ENCODE measurements at places on chromosomes 3 and 15.

- no peak for DNase-seq
Observed at GRCh38 chr15:58543664-58544335, 112.0 kb downstream of the LIPC start.

- no peak for DNase-seq
Observed at GRCh38 chr15:66965201-66965900, 100.1 kb upstream of the SMAD3 start.

DNA sequence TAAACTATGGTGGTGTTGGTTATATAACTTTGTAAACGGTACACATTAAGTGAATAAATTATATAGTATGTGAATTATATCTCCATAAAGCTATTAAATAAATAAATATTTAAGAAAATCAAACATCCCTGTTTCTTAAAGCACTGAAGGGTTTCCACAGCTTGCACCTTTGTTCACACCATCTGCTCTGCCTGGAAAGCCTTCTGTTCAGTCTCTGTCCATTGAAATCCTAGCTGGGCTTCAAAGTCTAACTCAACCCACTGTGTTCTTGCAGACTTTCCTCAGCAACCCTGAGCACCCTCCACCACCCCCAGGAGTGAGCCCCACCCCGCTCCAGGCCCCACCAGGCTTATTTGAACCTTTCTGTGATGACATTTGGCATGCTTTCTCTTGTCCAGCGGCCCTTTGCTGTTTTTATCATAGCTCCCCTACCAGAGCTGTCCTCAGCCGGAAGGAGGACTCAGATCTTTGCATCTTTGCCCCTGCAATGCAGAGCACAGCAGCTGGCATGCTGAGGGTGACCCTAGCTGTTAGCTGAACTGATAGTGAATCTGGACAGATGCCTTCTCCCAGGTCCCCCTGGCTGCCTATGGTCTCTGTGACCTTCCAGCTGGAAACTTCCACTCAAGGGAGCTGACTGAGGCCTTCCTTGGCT is 105.2 kb downstream of the DAPK2 start:
- DNase-seq, result no peak

DNA sequence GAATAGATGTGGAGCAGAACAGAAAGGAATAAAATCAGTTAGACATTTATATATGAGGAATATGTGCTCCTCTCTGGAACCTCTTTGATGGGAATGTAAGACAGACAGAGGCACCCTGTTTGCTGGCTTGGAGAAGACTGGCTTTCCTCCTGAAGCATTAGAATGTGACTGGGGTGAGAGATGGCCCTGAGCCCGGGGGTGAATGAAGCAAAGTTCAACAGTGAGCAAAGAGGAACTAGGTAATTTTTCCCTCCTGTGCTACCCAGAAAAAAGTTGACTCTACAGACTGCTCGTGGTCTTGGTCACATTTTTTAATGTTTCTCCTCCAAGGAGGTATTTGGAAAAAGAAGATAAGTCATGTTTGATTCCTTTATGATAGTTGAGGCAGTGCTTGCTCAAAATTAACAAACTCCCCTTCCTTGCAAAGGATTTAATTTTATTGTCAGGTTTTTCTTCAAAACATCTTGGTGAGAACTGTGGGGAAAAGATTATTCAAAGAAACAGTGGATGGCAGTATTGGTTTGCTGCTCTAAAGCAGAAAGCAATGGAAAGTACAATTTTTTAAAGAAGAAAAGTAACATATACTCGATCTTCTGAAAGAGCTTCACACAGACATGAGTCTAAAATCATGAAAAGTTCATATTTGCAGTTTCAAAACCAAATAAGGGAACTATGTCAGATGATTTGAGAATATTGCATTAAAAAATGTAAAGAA is 370.4 kb upstream of the CDIN1 start:
- DNase-seq, result no peak

GRCh38 chr3:164458986-164459385 is 619.3 kb downstream of the SI start:
- no peak for DNase-seq

- DNase-seq, result no peak
Observed at GRCh38 chr3:81339040-81339845, 422.2 kb downstream of the GBE1 start.

DNA sequence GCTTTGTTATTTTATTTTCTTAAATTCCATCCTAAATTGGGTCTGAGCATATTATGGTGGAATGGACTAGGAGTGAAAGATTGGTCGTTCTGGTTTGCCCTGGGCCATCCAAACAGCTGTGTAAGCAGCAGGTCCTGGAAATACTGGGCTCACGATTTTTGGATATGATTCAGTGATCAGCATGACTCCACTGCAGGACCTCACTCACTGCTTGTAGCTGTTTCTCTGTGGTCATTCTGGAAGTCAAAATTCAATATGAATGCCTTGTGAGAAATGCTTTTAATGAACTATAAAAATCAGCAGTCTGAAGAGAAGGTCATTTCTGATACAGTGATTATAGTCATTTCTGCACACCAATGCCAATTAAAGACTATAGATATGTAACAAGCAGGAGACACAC is 185.0 kb downstream of the RBMS3 start:
- DNase-seq, result no peak

DNA sequence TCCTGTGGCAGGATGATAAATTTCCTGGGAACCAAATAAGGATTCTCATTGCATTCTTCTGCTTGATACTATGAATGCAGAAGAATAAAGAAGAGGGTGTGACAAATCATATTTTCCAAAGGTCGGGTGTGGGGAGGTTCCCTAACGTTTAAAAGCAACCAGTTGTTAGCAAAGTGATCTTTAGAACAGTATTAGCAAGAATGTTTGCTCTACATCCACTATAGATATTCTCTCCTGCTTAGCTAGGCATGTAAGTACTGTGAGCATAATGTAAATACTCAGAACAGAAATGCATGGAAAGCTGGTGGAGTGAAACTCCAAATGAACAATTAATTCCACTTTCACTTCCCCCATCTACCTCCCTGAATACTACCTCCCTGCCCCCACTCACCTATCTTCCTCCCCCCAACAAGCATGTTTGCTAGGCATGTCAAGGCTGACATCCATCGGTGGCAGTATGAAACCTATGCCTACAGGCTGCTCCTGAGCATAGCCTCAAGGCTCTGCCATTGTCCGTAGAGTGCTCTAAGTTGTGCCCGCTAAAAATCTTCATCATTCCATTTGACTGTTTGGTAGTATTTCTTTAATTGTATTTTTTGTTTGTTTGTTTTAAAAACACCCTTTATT is 329.7 kb downstream of the TIGIT start:
- no peak for DNase-seq

DNA sequence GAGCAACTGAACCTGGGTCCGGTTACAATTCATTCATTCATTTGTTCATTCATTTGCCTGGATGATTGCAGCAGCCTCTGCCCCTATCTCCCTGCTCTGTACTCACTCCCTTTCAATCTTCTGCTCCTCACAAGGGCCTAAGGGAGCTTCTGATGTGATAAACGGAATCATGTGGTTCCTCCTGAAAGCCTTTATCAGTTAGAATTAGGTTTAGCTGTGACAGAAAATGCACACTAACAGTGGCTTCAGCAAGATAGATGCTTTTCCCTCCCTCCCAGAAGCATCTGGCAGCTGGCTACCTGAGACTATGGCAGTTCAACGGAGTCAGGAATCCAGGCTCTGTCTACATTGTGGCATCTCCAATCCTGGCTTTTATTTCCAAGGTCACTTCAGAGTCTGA is 196.0 kb downstream of the ADAMTS9 start:
- DNase-seq, result no peak

GRCh38 chr3:55267206-55267930 is 219.7 kb downstream of the WNT5A start:
- no peak for DNase-seq

- no peak for DNase-seq
Observed at GRCh38 chr3:146154995-146155394, 6.0 kb downstream of the PLOD2 start.

- no peak for DNase-seq
Observed at GRCh38 chr15:57283774-57284503, 92.4 kb upstream of the CGNL1 start.

GRCh38 chr3:170585937-170586310 is at the start of gene SLC7A14:
TSS of gene SLC7A14 (minus strand) at chr3:170586075. CDS start at chr3:170526936, 59,139 bp downstream.
- DNase-seq, result no peak

DNA sequence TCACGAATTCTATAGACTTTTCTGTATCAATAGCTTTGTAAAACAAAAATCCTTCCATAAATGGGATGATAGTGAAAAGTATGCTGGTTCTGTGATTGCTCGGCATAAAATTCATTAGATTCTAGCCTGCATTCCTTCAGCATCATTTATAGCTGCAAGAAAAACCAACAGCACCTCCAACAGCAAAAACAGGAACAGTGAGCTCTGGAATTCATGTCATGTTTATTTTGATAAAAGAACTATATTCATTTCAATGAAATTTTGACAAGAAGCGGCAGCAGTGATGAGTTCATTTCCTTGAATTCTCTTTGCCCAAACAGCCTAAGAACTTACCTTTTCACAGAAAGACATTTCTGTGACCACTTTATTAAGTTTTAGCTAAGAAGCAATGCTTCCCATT is 515.2 kb upstream of the CCDC54 start:
- no peak for DNase-seq

- DNase-seq, result peak; percentile 44
Observed at GRCh38 chr3:42526616-42527367, 24.3 kb downstream of the VIPR1 start.

DNA sequence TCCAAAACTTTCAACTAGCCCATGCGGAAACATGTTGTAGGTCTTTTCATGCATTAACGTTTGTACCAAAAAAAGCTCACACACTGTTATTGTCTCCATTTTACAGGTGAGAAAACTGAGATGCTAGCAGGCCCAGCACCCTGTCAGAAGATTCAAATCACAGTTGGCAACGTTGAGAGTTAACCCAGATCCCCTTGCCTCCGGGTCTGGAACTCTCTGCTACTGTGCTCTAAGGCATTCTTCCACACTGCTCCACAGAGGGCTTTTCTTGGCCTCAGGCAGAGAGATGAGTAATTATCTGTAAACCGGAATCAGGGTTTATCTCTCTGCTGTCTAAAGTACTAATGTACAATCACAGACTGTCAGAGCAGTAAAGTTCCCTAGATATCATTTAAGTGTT is 186.0 kb upstream of the LPP start:
- DNase-seq, result no peak

- DNase-seq, result no peak
Observed at GRCh38 chr3:12659316-12660015, 4.5 kb downstream of the RAF1 start.

GRCh38 chr3:185420762-185421161 is 57.8 kb downstream of the MAP3K13 start:
- no peak for DNase-seq

GRCh38 chr3:26655231-26655630 is 32.7 kb downstream of the LRRC3B start:
- no peak for DNase-seq

DNA sequence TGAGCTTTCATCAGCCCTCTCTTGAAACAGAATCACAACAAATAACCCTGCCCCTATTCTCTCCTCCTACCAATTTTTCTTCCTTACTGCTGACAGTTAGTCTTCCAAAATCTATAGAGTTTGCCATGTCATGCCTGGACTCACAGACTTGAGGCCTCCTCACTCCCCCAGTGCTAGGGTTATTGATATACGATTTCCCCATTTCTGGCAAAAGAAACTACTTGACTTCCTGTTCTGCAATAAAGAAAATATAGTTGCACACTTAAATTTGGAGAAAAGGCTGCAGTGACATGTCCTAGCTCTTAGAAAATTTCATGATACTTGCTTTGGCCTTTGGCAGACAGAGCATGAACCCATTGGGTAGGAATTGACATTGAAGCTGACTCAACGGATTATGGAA is 75.9 kb downstream of the CYP19A1 start:
- DNase-seq, result no peak

GRCh38 chr15:42059661-42060476 is 34.5 kb downstream of the PLA2G4D start:
- peak; percentile 54 for DNase-seq

DNA sequence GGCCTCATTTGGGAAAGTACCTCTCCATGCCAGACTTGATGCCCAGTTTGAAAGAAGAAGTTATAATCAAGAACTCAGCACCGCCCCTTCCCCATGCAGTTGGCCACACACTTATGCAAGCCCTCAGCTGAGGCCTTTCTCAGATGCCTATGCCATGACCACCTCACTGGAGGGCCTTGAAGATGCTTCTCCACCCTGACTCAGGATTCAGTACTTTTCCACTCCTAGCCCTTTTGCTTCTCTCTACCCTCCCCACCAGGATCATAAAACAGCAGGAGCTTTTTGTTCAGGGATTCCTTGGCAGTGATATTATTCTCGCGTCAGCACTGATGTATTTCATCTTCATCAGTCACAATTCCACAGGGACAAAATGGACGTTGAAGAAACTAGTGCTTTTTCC is 313.5 kb downstream of the PYDC2 start:
- no peak for DNase-seq

GRCh38 chr3:23390446-23390845 is 187.3 kb downstream of the UBE2E2 start:
- DNase-seq, result no peak
